CD4-positive, alpha-beta memory T cell (primary cell): ENCODE measurements at places on chromosomes 3 and 15. TPM values are rescaled to one million over a fixed set of nuclear protein-coding genes. Genes with fewer than 3 reads are reported as not detected.

DNA sequence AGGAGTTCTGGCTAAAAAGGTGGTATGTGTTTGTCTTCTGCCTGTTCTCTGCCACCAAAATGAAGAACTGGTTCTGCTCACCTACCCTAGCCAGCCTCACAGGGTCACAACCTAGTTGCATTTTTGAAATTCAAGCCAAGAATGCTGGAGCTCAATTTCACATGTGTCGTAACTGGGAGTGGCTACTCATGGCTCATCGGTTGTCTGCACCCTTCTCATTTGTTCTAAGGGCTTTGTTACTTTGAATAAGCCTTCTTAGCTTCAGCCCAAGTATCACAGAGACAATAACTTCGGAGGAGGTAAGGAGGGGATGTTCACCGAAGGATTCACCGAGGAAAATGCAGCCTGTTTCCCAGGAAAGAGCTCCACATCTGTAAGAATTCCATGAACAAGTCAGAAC is 134.3 kb upstream of the RARB start:
- no peak for DNase-seq

GRCh38 chr15:64521201-64521600 is 60.8 kb downstream of the ZNF609 start:
- no peak for DNase-seq

SNX22 gene
- 0.70 TPM for total RNA-seq

DNA sequence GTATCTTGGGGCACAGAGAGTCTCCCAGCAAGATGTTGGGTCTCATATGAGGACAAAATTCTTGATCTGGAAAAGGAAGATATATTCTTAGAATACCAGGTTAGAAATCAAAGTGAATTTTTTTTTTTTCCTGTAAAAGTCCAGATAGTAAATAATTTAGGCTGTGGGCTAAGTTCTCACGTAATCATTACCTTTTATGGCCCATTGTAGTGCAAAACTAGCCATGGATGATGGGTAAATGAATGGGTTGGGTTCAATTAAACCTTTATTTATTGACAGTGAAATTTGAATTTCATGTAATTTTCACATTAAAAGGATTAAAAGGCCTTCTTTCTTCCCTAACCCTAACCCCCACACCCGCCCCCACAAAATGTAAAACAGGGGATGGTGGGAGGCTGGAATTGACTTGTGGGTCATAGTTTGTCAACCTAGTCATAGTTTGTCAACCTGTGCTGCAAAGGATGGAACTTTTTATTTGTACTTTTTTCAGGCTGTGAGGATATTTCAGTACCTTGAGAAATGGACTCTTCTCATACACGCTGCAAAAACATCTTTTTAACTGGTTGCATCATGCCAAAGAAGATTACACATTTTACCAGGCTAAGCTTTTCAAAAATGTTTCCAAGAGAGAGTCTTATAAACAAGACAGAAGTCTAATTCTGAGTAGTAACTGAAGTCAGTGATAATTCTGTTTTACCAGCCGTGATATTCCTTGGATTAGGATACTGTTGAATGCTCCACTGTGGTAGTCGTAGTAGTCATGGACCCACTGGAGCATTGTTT is 138.8 kb downstream of the AKAP13 start:
- no peak for DNase-seq
